ENCODE measurements at places on chromosomes 7 and 10.

- DNase-seq = no peak
These were observed 14.7 kb downstream of the FAM241B start for GRCh38 chr10:69644658-69645295.

GRCh38 chr7:93115796-93116195 lies 2.0 kb downstream of the SAMD9 start:
- no peak for DNase-seq

DNA sequence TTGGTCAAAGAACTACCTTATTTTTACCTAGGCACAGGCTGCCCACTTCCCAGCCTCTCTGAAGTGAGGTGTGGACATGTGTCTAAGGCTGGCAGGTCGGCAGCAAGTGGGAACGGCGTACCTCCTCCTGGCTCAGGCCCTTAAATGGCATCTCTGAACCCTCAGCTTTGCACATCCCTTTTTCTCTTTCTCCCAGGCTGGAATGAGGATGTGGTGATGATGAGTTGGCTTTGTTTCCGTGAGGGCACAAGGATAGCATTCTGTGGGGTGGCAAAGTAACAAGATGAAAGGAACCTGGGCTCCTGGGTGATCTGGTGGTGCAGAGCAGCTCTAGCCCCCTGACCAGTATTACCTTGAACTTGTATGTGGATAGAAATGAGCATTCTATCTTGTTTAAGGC lies 196.8 kb downstream of the REEP3 start:
- DNase-seq = no peak

- no peak for DNase-seq
These were observed 931.2 kb upstream of the KCND2 start for GRCh38 chr7:119341822-119342221.

DNA sequence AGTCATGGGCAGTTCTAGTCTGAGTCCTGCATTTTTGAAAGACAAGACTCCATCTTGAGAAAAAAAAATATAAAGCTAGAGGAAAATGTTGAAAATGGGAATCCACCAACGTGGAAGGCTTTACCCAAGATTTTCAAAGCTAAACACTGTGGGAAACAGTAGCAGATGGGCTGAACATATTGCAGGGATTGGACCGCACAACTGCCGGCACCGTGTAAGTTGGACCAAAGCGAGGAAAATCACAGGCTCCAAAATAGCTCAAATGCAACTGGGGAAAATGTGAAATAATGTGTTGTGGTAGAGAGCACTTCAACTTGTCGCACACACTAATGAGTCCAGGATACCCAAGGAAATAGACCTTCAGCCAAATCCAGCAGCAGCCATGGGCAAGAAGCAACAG lies 26.4 kb upstream of the ADRB1 start:
- DNase-seq = no peak

DNA sequence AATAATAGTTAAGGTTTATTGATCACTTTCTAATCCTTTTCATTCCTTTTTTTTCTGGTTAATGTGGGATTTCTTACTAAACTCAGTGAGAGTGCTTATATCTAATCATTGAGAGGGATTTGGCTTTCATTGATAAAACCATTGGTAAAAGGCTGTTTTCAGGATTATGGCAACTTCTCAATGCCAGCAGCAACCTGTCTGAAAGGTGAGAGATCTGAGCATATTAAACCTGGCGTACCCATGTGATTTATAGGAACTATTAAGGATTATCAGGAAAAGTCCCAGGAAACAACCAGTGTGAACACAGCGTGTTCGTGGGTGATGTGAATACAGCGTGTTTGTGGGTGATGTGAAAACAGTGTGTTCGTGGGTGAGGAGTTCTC lies 65.9 kb downstream of the PDIA4 start:
- DNase-seq = no peak

DNA sequence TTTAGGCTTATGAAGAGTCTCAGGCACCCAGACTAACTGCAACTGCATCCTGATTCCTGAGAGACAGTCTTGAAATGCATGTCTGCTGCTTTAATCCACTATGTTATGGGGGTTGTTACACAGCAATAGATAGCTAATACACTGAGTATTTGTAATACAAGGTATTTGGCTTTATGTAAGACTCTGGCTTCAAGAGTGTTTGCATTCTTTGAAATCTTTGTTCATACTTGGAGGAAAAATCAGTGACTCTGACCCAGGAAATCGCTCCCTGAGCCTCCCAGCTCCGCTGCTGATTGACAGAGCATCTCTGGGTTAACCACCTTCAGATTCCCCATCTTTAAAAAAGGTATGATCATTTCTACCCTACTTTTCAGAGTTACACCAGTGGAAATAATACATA lies 133.9 kb downstream of the MTPAP start:
- DNase-seq = no peak

- DNase-seq = peak; percentile 25
These were observed 372 bp upstream of the TMEM130 start for GRCh38 chr7:98870121-98870651.

- DNase-seq = no peak
These were observed 363.4 kb downstream of the GRID1 start for GRCh38 chr10:86003201-86003621.

- no peak for DNase-seq
These were observed 69.9 kb upstream of the FGL2 start for GRCh38 chr7:77269360-77270093.

- no peak for DNase-seq
These were observed 8.7 kb downstream of the BRAF start for GRCh38 chr7:140915935-140916555.

- DNase-seq = no peak
These were observed 642.2 kb downstream of the SH2D4B start for GRCh38 chr10:81179805-81180452.

GRCh38 chr7:19957664-19958063 lies 184.2 kb upstream of the TMEM196 start:
- DNase-seq = no peak

DNA sequence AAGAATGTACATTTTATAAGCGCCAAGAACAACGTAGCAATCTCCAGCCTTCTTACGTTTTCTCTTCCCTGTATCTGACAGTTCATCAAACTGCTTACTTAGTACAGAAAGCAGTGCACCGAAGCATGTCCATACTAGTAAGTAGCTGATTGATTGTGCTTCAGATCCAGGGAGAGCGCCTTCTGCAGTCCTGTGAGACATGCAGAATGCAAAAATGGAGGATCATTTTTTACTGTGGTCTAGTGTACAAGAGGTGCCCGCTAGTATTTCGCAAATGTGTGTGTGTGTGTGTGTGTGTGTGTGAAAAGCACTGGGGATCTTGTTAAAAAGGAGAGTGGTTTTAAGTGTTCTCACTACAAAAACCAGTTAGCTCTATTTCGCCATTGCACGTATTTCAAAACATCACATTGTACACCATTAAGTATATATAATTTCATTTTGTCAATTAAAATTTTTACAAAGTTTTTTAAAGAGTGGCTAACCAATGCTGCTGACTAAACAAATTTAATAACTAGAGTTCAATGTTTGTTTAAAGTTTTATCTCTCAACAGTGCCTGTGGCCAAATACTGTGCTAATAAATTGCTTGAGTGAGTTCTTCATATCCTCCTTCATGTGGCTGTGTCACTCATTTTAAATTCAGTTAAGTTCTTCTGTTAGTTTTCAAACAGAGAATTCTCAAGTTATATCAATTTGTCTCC lies 99.6 kb downstream of the ZMYND11 start:
- DNase-seq = no peak

GRCh38 chr10:36266923-36267322 lies 624.8 kb upstream of the FZD8 start:
- DNase-seq = no peak

DNA sequence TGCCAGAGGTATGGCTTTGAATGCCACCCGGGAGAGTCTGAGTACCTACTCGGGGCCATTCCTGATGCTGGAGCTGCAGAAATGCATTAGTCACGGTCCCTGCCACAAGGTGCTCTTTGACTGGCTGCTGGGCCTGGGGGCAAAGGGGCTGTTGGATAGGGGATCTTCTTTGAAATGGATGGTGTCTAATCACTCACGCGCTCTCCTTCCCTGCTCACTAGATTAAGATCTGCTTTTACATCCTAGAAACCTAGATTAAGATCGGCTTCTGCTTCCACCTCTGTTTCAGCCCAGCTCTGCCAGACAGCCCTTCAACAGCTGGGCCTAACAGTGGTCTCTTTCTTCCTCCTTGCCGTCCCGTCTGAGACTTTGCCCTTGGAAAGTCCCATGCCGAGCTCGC lies 57.2 kb downstream of the PAX2 start:
- no peak for DNase-seq

- DNase-seq = no peak
These were observed 4.9 kb upstream of the PHKG1 start for GRCh38 chr7:56097700-56098099.

- no peak for DNase-seq
These were observed 4.0 kb downstream of the BAMBI start for GRCh38 chr10:28681291-28681763.

GRCh38 chr7:50387351-50387750 lies 62.8 kb downstream of the FIGNL1 start:
- no peak for DNase-seq

- no peak for DNase-seq
These were observed 269.0 kb downstream of the SNX10 start for GRCh38 chr7:26560526-26561256.

DNA sequence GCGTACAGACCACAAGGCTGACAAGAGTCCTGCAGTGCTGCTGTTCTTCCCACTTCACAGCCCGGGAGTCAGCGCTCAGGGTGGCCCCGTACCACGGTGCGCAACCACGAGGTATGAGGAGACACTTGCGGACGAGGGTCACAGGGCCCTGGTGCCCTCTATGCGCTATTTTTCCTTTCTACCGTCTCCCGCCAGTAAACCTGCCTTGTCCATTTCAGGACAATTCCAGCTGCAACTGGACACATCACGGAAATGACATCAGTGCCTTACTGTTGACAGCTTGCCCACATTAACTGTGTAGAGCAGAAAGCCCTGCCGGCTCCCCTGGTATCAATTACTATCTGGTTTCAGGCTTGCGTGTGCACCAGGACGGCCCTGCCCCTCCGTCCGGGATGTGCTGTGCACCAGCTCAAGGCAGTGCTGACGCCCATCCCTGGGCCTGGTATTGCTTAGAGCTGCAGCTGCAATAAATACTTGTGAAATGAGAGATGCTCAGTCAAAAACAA lies 65.1 kb downstream of the ZRANB1 start:
- no peak for DNase-seq

DNA sequence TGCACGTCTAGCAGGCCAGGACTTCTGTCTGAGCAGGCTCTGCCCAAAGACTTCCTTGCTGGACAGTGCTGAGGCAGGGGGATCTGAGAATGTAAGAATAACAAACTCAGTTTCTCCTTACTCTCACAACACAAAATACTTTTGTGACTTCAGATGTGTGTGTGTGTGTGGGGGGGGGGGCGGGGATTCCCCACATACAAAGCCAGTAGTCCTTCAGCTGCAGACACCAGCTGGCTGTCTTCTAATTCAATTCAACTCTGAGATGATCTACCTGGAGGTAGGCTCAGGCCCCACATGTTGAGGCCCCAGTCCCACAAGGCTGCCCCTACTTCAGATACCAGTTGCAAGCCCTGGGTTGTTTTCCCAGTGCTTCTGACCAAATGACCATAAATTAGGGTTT lies 4.7 kb upstream of the CXCL12 start:
- no peak for DNase-seq

- no peak for DNase-seq
These were observed 152.4 kb downstream of the RAB11FIP2 start for GRCh38 chr10:117894339-117894738.

DNA sequence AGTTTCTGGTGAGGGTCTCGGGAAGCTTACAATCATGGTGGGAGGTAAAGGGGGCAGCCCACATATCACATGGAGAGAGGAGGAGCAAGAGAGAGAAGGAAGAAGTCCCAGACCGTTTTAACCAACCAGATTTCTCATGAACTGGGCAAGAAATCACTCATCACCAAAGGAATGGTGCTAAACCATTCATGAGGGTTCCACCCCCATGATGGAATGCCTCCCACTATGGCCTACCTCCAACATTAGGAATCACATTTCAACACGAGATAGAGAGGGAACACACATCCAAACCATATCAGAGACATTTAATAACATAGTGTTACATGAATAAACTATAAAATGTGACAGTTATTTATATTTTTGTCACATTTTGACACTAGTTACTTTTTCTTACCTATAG lies 214.8 kb upstream of the MAGI2 start:
- DNase-seq = no peak

- DNase-seq = no peak
These were observed 48.0 kb downstream of the BRAF start for GRCh38 chr7:140876519-140877248.

DNA sequence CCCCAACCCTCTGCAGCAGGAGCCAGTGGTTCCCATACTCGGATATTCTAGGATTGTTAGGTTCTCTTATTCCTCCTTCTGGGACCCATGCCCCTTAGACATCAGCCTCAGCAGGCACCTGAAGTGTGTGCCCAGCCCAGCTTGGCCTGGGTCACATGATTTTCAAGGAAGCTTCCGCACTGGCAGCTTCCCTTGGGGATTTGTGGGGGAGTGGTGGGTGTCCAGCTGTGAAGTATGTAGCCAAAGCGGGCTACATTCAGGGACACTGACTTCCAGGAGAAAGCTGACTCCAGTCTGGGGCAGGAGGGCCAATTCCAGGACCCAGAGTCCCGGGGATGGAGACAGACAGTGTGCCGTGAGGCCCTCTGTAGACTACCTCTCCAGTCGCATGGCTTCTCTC lies 1.3 kb downstream of the LDB1 start:
- no peak for DNase-seq

DNA sequence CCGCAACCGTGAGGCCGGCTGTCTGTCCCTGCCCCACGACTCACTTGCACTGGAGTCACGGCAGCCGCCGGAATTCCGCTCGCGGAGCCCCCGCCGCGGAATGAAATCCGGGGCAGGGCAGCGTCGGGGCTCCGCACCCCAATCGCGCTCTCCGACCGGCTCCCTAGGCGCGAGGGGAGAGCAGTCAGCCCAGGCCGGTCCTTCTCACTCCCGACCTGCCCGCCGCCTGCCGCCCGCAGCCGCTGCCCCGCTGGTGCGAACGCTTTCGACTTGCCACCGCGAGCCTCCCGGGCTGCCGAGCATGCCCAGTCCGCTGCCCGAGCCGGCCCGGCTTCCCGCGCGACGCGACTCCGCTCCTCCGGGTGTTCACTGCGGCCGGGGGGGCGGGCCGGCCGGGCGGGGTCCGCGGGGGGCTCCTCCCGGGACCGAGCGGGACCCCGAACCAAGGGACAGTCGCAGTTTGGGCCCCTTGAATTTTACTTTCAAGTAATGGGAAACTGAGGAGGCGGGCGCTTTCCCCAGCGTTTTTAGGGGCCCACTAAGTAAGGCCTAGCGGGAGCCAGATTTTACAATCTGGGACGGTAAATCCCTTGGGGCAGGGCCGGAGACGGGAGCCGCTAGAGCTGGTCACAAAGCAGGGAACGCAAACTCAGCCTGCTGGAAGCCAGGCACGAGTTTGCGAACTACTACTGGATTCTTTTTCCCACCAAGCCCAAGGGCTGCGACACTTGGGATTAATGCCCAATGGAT lies at the start of gene SGMS1:
TSS of gene SGMS1 (minus strand) at position 294 of the 750 bp plus-strand sequence. CDS start 279,842 bp downstream, outside the sequence.
- peak; percentile 75 for DNase-seq
